ENCODE measurements at places on chromosomes 5 and 9. TPM values are rescaled to one million over a fixed set of nuclear protein-coding genes. Genes with fewer than 3 reads are reported as not detected.

SSBP2 gene
- polyA plus RNA-seq = 60.9 TPM

TRPM6 gene
- 2.0 TPM for polyA plus RNA-seq

SPATA6L gene
- 1.9 TPM for polyA plus RNA-seq

MEGF10 gene
- polyA plus RNA-seq = not detected

PJA2 gene
- polyA plus RNA-seq = 65.9 TPM

UBAP2 gene
- polyA plus RNA-seq = 7.5 TPM

BAG1 gene
- 190 TPM for polyA plus RNA-seq

GARIN3 gene
- polyA plus RNA-seq = not detected

SHISAL2B gene
- not detected for polyA plus RNA-seq

ORM2 gene
- not detected for polyA plus RNA-seq

SLC25A51 gene
- 4.8 TPM for polyA plus RNA-seq

ABCA1 gene
- 5.4 TPM for polyA plus RNA-seq

LCN12 gene
- polyA plus RNA-seq = 3.3 TPM

PTGER4 gene
- polyA plus RNA-seq = 7.4 TPM

FANCG gene
- polyA plus RNA-seq = 3.6 TPM

MSANTD3 gene
- 28.9 TPM for polyA plus RNA-seq

LECT2 gene
- not detected for polyA plus RNA-seq

EFNA5 gene
- polyA plus RNA-seq = 4.2 TPM

PFN3 gene
- polyA plus RNA-seq = not detected

HK3 gene
- polyA plus RNA-seq = 7.9 TPM

AGXT2 gene
- polyA plus RNA-seq = not detected

MTREX gene
- polyA plus RNA-seq = 28.0 TPM

GFRA3 gene
- polyA plus RNA-seq = not detected

Data from aorta (tissue), 5 donors.